ENCODE measurements at places on chromosomes 6 and 20. TPM values are rescaled to one million over a fixed set of nuclear protein-coding genes. Genes with fewer than 3 reads are reported as not detected.

- no peak for DNase-seq
These were observed 37.9 kb upstream of the CHD6 start for GRCh38 chr20:41655962-41656618.

DNA sequence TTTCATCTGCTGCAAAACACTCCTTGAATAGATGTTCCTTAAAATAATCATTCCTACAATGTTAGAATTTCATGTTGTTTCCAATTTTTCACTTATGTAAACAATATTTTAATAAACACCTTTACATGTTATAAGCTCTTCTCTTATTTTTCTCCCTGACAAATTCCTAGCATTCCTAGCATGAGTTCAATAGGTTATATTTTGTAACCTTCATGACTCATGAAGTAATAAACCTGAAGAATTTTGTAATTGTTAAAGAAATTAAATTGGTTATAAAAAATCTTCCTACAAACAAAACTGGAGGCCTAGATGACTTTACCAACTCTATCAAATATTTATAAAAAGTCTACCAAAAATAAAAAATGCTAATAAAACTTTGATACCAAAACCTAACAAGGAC is 66.3 kb downstream of the NT5E start:
- DNase-seq, result no peak

Gene ZBTB12
- total RNA-seq, result 6.4 TPM

Gene TBC1D20
- 48.6 TPM for total RNA-seq

All from ureter (tissue), 1 donor.